ENCODE measurements at places on chromosomes 1 and 21.

DNA sequence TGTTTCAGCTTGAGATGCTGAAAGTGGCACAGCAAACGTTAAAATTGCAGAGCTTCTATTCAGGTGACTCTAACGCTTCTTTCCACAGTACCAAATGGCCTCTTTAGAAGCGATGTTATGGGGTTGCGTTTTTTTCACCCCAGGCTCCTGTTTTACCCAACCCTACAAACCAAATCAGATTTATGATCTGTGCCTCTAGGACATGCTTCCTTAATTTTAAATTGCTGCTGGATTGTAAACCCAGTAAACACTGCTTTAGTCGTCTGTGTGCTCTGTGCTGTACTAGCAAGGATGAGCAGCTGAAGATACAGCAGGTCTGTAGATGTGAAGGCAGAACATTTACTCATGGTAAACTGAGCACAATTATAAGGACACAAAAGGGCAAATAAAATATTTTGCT is 13.0 kb downstream of the KCNK2 start:
- DNase-seq, result no peak

- no peak for DNase-seq
These were observed 8.6 kb upstream of the FCMR start for GRCh38 chr1:206930210-206930798.

DNA sequence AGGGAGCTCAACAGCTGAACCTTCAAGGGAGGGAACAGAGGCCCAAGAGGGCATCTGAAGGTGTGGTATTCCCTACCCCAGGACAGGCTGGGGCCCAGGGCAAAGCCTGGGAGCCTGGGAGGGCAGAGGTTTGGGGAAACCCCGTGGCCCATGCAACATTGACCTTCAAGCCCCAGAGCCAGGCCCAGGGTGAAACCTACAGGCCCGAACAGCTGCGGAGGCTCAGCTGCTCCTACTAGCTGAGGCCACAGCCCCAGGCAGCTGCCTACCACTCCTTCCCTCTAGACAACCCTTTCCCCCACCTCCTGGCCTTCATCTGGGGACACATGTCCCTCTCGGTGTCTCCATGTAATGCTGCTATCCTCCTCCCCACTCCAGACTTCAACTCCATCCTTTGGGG is 3.2 kb downstream of the LAD1 start:
- DNase-seq, result no peak

DNA sequence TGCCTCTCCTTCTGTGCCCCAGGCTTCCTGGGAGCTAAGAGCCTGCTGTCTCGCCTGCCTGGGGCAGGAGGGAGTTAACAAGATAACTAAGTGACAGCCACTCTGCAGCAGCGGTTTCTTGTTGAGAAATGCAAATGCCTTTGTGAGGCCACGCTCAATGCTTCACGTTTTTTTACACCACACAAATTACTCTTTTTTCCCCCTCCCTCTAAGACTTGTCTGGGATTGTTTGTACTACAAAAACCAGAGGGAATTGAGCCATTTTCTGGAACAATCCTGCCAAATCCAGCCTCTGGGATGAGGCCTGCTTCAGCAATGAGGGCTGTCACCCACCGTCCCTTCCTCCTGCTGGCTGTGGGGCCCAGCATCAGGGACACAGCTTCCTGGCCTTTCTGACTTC is 119.6 kb downstream of the ACTL8 start:
- no peak for DNase-seq

GRCh38 chr1:66346057-66346795 is 187.7 kb upstream of the SGIP1 start:
- DNase-seq, result no peak

DNA sequence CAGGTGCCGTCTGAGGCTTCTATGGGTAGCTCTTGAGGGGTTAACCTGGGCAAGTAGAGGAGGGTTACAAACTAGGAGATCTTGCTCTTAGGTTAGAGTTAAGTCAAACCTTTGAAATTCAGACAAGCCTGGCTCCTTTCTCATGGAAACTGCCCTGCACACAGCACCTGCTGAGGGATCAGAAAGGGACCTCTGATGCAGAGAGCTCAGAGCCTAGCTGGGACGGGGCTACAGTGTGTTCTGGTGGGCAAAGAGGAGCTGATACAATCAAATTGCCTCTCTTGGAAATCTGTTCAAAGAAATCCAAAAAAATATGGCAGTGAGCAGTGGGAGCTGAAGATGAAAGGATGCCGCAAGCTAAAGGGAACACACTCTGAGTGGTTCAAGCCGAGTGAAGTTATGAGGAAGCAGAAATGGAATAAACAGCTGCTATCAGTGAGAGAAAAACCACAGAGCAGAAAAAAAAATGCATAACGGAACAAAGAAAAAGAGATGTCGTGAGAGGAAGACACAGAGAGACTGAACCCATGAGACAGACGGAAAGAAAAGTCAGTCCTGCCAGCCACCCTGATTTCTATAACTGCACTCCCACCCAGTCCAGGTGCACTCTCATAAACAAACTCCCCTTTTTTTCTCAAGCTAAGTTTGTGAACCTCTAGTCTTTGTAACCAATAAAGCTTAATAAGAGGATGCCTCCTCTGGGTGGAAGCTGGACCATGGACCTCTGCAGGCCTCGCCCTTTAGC is 26.6 kb downstream of the PAFAH2 start:
- DNase-seq, result no peak

- DNase-seq, result no peak
These were observed 46.8 kb downstream of the ADAMTS5 start for GRCh38 chr21:26920055-26920454.

DNA sequence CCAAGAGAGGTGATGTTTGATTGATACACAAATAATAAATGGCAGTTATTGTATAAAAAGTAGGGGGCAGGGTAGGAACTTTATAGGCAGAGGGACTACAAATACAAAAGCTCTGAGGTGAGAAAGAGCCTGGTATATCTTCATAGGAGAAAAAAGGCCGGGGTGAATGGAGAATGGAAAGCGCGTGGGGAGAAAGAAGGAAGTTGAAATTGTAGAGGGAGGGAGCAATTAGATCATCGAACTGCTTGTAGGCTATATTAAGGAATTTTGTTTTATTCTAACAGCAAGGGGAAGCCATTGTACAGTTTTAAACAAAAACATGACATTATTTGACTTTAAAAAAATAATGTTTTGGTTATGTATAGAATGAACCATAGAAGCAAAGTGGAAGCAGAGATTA is 147.4 kb downstream of the PDE4B start:
- no peak for DNase-seq

GRCh38 chr1:156214024-156214748 is 1.4 kb downstream of the PMF1 start:
- no peak for DNase-seq

DNA sequence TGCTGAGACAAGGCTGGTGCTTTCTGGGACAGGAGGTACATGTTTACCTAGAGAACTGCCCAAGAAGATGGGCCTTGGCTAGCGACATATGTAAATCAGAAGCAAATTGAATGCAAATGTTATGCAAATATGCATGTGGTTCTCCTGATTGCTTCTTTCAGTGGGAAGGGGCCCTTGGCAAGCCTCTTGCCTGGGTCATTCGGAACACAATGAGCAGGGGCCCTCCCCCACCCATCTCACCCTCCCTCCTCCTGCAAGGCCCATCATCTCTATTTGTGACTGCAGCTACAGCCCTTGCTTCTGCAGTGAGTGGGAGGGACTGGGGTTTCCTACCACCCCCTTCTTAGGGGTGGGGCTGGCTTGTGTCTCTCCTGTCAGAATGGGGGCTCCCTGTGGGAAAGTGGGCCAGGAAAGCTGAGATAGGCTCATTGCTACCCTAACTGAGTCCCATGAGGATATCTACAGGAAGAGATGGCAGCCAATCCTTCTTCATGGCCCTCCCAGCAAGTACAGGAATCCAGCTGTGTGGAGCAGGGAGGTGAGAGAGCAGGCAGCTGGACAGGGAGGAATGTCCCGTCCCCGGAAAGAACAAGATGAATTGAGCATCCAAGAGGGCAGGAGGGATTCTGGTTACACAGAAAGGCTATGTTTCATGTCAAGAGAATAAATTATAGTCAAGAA is 31.0 kb downstream of the FOXD2 start:
- DNase-seq, result no peak

DNA sequence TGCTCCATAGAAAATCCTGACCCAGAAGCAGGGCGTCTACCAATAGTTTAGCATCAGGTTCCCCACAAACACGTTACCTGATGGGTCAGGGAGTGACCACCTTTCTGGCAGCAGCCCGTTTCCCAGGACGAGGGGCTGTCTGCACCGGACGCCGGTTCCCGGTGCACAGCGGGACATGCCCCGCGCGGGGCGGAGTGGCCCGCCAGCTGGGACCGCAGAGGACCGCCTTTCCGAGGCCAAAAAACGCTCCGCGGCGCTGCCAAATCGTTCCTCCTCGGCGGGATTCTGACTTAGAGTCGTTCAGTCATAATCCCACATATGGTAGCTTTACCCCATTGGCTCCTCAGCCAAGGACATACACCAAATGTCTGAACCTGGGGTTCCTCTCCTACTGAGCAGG is 126.1 kb downstream of the LIPI start:
- DNase-seq, result no peak

GRCh38 chr21:17759511-17760178 is 59.5 kb downstream of the C21orf91 start:
- DNase-seq, result no peak

- DNase-seq, result no peak
These were observed 17.9 kb upstream of the H3-3A start for GRCh38 chr1:226044514-226045101.

GRCh38 chr1:232766904-232767303 is 38.3 kb upstream of the MAP10 start:
- DNase-seq, result no peak

DNA sequence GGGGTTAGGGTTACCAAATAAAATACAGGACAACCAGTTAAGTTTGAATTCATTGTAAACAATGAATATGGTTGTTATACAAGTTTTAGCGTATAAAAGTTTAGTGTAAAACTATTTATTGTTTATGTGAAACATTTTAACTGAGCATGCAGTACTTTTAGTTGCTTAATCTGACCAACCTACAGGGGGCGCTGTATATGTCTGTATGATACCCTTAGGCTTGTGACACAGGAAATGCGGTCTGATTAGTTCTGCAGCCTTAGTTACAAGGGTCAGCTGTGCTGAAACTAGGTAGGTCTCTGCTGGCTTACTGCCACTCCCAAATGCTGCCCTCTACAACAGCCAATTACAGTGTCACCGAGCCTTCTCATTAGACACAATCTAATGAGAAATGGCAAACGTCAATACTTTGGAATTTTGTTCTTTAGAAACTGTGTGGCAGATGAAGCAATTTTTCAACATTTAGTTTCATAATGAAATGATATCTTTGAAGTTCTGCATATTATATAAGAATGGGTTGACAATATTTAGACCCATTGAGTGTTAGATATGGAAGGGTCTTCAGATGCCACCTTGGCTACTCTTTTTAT is 56.2 kb downstream of the NTNG1 start:
- peak; percentile 0 for DNase-seq

DNA sequence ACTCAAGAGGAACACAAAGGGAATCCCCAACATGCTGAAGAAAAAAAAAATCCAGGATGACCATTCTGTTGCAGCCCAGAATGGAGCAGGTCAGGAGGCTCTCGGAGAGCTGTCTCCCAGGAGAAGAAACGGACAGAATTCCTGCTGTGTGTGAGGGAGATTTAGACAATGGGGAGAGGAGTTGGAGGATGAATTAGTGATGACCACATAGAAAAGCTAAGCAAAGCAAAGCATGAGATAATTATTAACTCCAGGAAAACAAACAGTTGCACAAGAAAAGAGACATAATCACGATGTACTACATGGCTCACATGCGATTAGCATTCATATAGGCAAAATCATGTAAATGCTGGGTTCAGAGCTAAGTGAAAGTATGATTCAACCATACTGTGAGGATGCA is 61.1 kb upstream of the SMYD2 start:
- peak; percentile 31 for DNase-seq

GRCh38 chr21:41153443-41153842 is 14.5 kb upstream of the BACE2 start:
- no peak for DNase-seq

- no peak for DNase-seq
These were observed 296.0 kb downstream of the HHAT start for GRCh38 chr1:210624722-210625121.

DNA sequence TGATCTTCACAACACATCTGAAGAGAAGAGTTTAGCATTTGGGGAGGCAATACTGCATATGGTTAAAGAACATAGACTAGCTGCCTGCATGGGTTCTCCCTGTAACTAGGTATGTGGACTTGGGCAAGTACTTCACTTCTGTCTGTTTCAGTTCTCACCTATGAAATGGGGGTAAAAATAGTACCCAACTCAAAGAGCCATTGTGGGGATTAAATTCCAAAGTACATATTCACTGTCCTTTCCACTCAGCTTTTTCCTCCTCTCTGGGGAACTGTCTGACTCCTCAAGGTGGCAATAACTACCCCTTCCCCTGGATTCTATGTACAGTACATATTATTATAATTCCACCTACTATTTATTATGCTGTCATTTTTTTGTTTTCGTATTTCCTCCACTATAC is 44.7 kb downstream of the USP24 start:
- no peak for DNase-seq

DNA sequence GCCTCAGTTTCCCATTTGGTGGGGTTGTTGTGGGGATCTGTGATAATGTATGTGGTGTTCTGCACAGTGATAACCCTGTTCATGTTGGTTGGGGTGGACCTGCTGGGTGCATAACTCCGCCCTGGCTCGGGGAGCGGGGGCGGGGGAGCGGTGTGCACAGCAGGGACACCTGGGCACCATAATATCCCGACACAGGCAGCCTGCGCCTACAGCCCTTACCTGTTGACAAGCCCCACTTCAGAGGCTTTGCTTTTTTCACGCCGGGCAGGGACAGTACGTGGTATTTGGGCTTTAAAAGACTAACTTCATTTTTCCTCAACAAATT is 48.0 kb upstream of the ACOT11 start:
- DNase-seq, result no peak

- DNase-seq, result no peak
These were observed 61.0 kb downstream of the OBSCN start for GRCh38 chr1:228268881-228269265.

GRCh38 chr1:30329263-30329753 is 394.1 kb downstream of the MATN1 start:
- DNase-seq, result no peak

DNA sequence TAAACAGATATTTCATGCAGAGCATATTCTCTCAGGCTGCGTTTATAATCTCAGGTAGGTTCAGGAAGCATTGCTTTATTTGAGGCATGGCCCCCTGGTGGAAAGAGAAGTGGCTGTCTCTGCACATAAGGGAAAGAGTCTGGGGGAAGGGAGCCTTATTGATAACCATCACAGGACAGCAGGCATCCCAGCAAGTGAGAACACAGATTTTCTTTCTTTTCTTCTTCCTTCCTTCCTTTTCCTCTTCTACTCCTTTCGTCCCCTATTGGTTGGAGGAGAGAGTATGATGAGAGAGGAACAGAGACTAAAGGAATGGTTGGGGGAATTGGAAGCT is 21.9 kb downstream of the TSNAX start:
- DNase-seq, result peak; percentile 61

GRCh38 chr1:89098857-89099256 is 27.1 kb downstream of the GBP2 start:
- DNase-seq, result no peak
